ENCODE measurements at places on chromosomes 6 and 20.

GRCh38 chr20:51272401-51272800, 249.5 kb upstream of the KCNG1 start:
- no peak for DNase-seq

- DNase-seq = no peak
Measured at GRCh38 chr6:72182337-72183246, 296.2 kb downstream of the RIMS1 start.

DNA sequence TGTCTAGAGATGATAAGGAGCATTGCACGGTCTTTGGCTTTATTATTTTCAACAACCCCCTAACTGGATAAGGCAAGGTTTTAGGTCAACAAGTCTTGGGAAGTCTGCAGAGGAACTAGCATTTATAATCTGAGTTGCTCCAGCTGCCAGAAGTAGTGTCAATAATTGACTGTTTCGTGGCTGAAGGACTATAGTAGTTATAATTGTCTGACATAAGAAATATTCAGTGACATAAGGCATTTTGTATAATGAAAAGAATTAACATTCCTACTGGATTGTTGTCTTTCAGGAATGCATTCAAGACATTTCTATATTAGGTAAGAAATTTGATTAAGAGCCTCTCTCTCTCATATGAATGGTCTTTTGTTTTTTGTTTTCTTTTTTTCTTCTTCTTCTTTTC, 136.9 kb upstream of the SGK1 start:
- DNase-seq = no peak

- DNase-seq = no peak
Measured at GRCh38 chr20:63738687-63739129, 868 bp upstream of the SLC2A4RG start.

DNA sequence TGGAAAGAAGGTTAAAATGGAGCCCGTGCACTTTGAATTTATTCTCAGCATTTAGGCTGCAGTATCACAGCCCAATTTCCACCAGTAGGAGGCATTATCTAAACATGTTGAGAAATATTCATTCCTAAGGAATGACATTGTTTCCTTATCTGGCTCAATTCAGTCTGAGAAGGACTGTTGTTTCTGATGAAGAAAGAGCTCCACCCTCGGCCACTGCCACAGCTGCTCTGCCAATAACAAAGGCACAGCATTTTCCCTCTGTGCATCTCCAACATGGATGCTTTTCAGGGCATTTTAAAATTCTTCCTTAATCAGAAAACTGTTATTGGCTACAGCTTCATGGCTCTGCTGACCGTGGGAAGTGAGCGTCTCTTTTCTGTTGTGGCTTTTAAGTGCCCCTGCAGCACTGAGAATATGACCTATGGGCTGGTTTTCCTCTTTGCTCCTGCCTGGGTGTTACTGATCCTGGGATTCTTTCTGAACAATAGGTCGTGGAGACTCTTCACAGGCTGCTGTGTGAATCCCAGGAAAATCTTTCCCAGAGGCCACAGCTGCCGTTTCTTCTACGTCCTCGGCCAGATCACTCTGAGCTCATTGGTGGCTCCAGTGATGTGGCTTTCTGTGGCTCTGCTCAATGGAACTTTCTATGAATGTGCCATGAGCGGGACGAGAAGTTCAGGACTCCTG, at the start of gene CALHM5:
Gene CALHM5, plus strand, starts transcription at position 216 of the 687 bp plus-strand sequence. Its CDS starts 58 bp downstream, at position 274.
- no peak for DNase-seq

GRCh38 chr6:90712114-90712513, 125.2 kb upstream of the MAP3K7 start:
- no peak for DNase-seq

GRCh38 chr6:11366183-11366933, 133.9 kb upstream of the NEDD9 start:
- peak; percentile 77 for DNase-seq

DNA sequence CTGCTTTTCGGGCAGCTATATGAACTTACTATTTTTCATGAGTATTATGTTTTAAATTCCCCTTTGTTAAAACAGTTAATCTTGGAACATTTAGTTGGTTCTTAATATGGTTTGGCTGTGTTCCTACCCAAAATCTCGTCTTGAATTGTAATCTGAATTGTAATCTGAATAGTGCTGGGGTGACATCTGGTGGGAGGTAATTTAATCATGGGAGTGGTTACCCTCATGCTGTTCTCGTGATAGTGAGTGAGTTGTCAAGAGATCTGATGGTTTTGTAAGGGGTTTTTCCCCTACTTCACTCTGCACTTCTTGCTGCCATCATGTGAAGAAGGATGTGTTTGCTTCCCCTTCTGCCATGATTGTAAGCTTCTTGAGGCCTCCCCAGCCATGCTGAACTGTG, 305.4 kb upstream of the MAP3K7 start:
- DNase-seq = no peak

GRCh38 chr20:47181056-47181862, 175.2 kb downstream of the ZMYND8 start:
- DNase-seq = no peak

DNA sequence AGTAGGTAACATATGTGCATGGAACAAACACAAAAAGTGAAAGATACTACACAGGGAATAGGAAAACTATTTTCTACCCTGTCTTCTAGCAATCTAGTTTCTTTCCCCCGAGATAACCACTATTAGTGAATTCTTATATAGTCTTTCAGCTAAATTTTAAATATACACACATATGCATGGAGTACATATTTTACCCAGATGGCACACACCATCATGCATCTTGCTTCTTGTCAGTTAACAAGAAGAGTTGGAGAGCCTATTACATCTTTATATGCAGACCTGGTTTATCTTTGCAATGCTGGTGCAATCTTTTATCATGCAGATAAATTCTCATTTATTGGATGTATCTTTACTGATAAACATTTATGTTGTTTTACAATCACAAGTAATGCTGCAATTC, 100.4 kb downstream of the OTOR start:
- DNase-seq = no peak

GRCh38 chr20:7673841-7674240, 266.4 kb downstream of the HAO1 start:
- DNase-seq = no peak

- DNase-seq = no peak
Measured at GRCh38 chr6:32210191-32210601, 13.7 kb downstream of the NOTCH4 start.

GRCh38 chr6:32058511-32058963, 20.3 kb downstream of the CYP21A2 start:
- no peak for DNase-seq

- no peak for DNase-seq
Measured at GRCh38 chr20:12679447-12679846, 329.3 kb upstream of the SPTLC3 start.

GRCh38 chr6:35327349-35328027, 14.9 kb upstream of the PPARD start:
- DNase-seq = peak; percentile 83

DNA sequence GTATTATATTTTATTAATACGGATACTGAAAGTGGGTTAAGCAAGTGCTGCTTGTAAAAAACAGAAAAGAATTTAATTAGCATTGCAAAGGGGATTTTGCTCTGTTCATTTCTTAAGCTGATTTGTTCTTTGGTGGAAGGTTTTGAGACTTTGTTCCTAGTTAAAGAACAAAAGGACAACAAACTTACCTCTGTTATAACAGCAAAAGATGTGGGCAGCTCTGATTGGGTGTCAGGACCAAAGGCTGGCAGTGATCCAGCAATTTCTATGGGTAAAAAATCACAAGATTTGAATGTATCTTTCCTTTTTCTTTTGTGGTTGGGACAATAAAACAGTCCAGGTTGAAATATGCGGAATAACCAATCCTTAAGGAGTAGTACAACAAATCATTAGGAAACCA, 68.8 kb downstream of the IMPG1 start:
- DNase-seq = no peak

DNA sequence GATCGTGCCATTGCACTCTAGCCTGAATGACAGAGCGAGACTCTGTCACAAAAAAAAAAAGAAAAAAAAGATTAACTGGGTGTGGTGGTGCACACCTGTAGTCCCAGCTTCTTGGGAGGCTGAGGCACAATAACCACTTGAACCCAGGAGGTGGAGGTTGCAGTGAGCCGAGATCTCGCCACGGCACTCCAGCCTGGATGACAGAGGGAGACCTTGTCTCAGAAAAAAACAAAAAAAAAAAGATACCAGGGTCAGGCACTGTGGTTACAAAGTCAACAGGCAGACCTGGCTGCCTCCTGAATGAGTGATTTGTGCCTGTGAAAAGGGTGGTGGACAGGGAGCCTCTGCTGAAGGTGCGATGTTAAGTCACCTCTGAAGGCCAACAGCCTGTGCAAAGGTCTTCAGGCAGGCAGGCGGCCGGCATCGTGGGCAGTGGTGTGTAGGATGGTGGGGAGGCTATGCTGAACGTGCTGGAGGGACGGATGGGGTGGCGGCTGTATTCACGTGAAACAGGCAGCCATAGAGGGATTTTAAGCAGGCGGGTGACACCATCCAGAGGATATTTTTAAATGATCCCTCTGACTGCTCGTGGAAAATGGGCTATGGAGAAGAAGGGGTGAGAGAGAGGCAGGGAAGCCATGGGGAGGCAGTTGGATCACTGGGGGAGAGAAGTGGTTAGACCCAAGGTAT, 41.4 kb downstream of the NOL4L start:
- no peak for DNase-seq

Data from CD4-positive, alpha-beta T cell treated with Interleukin-4 for 1 hour (primary cell).